Ovary (tissue), 10 donors: ENCODE measurements at places on chromosomes 11 and 22.

DNA sequence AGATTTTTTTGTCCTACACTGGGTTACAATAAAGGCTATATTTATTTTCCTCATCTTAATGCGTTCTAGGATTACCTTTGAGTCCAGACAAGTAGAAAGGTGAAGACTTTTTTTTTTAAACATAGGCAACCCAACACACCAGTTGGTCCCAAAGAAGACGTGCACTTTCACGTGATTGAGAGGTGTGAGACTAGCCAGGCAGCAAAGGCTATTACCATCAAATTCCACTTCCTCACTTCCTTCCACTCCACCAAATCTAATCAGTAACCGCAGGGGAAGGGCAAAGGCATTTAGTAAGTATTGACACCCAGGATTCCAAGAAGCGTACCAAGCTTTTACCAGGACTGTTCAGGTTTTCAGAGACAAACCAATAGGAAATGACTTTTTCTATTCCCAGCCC lies 109.3 kb downstream of the APIP start:
- DNase-seq = no peak

DNA sequence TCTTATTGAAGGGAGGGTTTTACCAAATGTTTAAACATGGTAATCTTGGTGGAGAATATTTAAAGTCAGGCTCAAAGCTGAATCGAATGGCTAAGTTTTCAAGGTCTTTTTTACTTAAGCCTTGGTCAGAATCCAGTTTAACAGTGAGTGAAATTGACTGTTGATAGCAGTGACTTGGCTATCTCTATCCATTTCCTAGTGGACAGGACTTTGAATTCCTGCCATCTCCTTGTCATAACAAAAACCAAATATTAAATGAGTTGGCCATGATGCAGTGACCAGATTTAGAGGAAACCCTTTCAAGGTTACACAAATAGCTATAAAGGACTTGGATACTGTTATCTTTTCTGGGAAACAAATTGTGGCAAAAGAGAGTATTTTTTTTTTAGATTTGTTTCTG lies 92.0 kb downstream of the JRKL start:
- no peak for DNase-seq

- peak; percentile 30 for DNase-seq
Observed at GRCh38 chr22:39994566-39995392, at the start of gene FAM83F. TSS of gene FAM83F (plus strand) at chr22:39994954. CDS start at chr22:39995043, 89 bp downstream.

- DNase-seq = no peak
Observed at GRCh38 chr11:6968816-6969215, 42.6 kb downstream of the ZNF215 start.

DNA sequence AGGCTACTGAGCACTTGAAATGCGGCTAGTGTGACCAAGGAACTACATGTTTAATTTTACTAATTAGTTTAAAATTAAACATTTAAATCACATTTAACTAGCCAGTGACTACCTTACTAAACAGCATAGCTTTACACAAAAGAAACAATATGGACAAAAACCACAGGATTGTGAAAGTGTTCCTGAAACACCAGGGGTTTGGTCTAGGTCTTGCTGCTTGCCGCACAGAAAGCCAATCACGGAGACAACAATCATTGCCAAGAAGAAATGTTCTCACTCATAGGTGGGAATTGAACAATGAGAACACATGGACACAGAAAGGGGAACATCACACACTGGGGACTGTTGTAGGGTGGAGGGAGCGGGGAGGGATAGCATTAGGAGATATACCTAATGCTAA lies 309.5 kb downstream of the C11orf87 start:
- DNase-seq = no peak

DNA sequence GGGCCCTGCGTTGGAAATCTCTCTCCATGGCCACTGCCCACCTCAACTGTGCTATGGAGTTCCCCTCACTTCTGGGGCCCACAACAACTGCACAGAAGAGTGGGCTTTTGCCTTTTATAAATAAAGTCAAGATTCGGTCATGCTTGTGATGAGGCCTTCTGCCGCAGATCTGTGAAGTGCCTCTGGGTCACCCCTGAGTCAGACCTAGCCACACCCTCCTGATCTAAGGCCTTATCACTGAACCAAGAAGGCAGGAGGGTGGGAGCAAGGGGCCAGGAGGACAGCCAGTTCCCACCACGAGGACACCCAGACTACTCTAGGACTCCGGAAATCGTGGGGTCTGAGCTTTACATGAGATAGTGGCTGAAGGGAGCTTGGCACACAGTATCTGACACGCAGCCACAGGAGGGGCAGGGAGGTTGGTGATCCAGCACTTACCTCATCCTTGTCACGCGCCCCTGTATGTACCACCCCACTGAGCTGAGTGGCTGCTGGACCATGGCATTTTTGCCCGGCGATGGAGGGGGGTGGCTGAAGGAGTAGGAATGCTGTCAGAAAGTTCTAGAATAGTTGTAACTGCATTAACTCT lies 115.7 kb downstream of the ABTB2 start:
- DNase-seq = no peak

- no peak for DNase-seq
Observed at GRCh38 chr11:36009473-36009872, 65.6 kb downstream of the LDLRAD3 start.

GRCh38 chr11:26976389-26976788 lies 17.5 kb upstream of the FIBIN start:
- DNase-seq = no peak

- DNase-seq = no peak
Observed at GRCh38 chr11:116509551-116509950, 263.2 kb downstream of the BUD13 start.

DNA sequence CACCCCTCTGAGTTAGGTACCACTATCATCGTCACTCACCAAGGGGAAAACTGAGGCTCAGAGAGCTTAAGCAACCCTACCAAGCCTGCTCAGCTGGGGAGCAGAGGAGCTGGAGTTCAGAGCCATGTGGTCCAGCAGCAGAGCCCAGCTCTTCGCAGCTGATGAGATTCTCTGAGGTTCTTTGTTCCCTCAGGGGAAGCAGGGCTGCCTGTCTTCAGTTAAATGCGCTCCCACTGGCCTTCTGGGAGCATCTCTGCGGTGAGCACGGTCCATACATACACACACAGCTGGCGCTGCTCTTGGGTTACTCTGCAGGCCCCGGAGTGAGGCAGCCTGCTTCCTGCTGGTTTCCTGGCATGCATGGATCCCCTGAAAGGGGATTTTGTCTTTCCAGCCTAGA lies 5.2 kb upstream of the PTGDR2 start:
- no peak for DNase-seq

GRCh38 chr11:36744375-36745168 lies 146.5 kb upstream of the RAG2 start:
- DNase-seq = peak; percentile 71

GRCh38 chr11:85027346-85027745 lies 599.8 kb downstream of the DLG2 start:
- DNase-seq = no peak

DNA sequence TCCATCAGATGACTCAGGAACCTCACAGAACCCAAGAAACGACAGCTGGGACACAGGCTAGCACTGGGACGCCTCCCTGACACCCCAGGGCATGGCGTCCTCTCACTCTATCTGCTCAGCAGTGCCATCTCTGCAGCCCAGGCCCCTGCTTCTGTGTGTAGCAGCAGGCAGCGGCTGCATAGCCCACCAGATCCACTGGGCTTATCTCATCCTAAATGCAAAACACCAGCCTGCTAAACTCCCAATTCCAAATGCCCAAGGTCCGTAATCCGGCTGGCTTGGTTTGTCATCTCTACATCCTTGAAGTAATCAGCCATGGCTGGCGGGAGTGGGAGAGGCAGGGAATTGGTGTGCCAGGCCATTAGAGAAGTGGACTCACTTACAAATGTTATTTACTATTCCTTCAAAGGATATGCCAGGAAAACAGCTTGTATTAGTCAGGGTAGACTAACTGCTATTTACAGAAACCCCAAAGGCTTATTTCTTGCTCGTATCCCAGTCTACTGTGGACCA lies 30.7 kb downstream of the SPATA19 start:
- no peak for DNase-seq

- DNase-seq = no peak
Observed at GRCh38 chr11:130439160-130439519, 9.3 kb upstream of the ADAMTS15 start.

DNA sequence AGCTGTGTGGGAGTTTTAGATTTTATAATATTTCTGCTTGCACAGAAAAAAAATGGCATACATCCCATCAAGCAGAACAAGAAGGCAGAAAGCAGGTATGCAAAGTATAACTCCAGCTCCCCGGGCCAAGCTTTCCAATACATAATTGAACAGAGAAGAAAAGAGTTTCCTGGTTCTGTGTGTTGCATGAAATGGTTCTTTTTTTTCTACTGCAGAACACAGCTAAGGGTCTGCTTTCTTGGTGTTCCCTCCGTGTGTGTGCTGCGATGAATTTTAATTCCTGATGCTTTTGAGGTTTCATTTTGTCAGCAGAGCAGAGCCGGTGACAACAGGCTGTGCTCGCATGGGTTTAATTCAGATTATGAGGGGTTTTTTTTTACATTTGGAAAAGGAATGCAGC lies 70.7 kb upstream of the TTC12 start:
- no peak for DNase-seq

GRCh38 chr11:58028687-58029411 lies 1.9 kb upstream of the OR6Q1 start:
- no peak for DNase-seq

- DNase-seq = no peak
Observed at GRCh38 chr11:35288817-35289541, 130.4 kb downstream of the SLC1A2 start.

DNA sequence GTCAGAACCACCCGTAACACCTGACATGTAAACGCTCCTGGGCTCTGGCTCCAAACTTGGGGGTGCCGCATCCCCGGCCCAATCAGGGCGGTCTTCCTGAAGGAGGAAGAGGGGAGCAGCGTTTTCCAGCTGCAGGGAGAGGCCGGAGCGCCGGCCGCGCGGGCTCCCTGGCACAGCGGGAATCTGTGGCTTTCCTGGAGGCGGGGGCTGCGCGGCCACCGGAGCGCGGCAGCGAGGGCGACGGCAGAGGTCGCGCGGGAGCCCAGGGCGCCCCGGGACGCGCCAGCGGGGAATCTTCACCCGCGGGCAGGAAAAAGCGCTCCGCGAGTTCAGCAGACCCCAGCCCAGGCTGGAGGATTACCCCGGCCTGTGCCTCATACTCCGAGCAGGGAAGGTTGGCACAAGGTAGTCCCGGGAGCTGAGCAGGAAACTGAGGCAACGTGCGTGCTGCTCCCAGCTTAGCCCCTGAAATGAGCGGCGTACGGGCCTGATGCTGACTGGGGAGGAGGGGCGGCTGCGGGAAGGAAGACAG lies 600 bp upstream of the ESAM start:
- no peak for DNase-seq

DNA sequence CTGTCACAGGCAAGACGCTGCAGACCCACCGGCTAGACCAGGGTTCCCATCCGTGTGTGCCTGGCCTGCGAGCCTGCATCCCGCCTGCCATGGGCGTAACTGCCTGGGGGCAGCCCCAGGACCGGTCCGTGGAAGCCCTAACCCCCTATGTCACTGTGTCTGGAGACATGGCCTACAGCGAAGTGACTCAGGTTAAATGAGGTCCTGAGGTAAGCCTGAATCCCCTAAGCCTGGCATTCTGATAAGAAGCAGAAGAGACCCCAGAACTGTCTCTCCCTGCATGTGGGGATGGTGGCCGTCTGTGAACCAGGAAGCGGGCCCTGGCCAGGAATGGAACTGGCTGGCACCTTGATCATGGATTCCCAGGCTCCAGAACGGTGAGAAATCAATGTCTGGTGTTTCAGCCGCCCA lies 570.1 kb downstream of the BRD1 start:
- DNase-seq = no peak
